ENCODE measurements at places on chromosomes 7 and 10.

- no peak for DNase-seq
Observed at GRCh38 chr10:62709200-62709599, 95.3 kb upstream of the ADO start.

GRCh38 chr10:30357806-30358205 lies 8.7 kb upstream of the MTPAP start:
- no peak for DNase-seq

DNA sequence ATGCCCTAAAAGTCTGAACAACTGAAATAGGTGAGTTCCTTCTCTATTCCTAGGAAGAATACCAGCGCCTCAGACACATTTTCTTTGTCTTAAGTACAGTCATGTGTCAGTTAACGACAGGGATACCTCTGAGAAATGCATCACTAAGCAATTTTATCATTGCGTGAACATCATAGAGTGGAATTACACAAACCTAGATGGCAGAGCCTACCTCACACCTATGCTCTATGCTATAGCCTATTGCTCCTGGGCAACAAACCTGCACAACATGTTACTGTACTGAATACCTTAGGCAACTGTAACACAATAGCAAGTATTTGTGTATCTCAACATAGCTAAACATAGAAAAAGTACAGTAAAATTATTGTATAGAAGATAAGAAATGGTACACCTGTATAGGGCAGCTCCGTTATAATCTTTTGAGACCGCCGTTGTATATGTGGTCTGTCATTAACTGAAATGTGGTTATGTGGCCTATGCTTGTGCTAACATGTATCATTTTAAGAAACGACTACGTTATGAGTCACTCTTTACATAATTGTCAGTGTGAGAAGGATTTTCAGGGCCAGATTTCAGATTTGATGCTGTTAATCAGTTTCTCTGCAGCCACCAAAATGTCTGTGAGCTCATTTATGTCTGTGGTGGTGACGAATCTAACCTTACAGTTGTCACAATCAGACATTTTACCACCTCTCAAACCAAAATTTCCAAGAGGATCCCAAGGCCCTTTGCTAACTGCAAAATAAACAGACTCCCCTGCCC lies 66.1 kb upstream of the STK17A start:
- DNase-seq: no peak

DNA sequence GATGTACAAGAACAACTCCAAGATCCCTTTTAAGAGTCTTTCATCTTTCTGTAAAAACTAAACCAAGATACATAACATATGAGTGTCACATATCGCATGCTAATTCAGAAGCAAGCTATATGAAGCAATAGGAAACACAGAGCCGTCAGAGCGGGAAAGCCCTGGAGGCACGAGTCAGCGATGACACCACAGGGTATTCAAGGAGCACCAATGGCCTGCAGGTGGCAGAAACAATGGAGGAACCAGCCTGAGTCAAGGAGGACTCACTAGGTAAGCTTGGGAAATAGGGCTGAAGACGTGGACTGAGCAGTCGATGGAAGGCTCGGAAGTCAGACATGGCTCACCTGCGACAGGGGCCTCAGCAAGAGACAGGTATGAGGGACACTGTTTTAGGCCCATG lies 214.4 kb downstream of the FAM107B start:
- DNase-seq: no peak

GRCh38 chr10:51073453-51074237 lies 642 bp upstream of the PRKG1 start:
- peak; percentile 68 for DNase-seq

DNA sequence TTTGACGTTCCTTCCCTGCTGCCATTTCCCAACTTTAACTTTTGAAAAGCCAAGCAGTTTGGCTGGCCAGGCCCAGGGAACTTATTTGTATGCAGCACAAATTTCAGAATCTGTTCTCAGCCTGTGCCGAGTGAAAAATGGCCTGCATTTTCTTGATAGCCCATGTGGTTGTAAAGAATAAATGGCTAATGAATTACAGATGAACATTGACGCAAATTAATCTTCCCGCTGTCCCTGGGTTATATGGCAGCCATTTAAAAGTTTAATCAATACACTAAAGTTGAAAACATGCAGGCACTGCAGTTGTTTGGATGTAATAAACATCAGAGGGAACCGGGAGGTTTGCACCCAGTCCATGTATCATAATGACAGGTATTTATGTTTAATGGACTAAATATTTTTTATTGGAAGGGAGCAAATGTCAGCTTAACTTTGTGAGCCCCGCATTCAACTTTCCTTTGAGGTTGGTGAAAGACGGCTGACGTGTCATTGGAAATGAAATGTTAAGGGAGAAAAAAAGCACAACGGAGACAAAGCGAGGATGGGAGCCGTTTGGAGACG lies 1092.4 kb downstream of the LRMDA start:
- no peak for DNase-seq

DNA sequence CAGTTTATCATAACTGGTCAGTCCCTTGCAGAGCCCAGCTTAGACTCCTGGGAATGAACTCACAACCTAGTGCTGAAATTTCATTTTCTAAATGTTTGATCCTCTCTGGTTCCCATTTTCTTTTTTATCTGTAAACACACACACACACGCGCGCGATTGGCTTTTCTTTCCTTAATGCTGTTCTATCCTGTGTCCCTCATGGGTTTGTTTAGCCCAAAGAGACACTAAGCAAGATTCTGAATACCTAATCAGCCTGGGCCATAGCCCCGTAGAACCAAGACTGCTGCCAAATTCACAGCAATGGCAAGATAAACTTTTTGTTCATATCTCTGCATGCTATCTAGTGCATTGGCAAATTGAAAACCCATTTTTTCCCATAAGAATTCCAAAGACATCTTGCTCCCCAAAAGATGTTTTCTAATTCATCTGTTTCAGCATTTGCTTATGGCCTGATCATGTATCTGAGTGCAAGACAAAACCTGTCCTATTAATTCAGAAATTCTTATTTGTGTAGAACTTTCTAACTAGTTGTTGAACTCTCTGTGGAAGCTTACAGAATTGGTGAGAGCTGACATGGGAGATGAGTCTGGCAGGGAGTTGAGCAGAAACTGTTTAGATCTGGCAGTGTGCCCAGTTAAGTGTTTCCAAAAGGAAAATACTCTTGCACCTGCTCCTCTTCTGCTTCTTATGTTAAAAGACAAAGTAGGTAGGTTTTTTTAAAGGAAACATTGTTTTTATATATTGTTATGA lies 1.8 kb upstream of the IFIT1 start:
- DNase-seq: no peak

- DNase-seq: no peak
Observed at GRCh38 chr10:63698787-63699150, 177.6 kb downstream of the REEP3 start.

DNA sequence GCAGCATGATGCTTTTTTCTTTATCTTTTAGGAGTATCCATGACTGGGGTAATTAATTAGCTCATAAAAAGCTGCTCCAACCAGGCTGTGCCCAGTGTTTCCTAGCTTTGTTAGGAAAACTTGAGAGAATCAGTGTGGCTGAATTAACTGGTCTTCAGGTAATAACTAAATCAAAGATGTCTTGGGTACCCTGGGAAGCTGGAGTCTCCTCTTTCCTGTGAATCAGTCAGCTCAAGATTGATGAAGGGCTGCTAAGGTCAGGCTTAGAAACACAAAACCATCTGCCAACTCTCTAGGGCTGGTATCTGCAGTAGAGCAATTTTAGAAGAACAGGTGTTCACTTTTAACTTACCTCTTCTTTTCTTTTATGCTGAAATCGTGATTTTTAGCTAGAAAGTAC lies 21.4 kb upstream of the ATOH7 start:
- DNase-seq: no peak

DNA sequence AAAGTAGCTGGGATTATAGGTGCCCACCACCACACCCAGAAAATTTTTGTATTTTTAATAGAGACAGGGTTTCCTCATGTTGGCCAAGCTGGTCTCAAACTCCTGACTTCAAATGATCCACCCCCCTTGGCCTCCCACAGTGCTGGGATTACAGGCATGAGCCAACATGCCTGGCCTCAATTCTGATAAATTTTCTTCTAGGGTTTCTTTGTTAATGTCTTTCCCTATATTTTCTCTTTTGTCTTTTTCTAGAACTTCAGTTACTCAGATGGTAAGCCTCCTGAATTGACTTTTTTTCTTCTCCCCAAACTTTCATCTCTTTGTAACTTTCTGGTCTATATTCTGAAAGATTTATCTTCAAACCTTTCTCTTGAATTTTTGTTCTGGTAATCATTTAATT lies 12.7 kb upstream of the SMURF1 start:
- no peak for DNase-seq

DNA sequence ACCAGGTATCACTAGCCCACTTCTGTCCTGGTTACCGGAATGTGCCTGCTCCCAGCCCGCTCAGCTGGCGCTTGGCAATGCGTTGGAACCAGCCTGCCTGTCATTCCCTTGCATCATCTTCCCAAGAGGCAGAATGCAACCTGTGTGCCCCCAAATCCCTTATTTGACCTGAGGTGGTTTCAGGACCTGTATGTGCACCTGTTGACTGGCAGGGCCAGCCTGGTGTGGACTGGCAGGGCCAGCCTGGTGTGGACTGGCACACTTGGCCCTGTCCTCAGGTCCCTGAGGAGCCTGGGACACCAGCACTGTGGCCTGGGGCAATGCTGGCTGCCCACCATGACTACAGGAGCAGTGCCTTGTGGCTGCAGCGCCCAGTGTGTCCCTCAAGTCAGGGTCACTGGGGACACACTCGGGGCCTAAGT lies 38.2 kb downstream of the ZNF467 start:
- DNase-seq: no peak

- no peak for DNase-seq
Observed at GRCh38 chr7:2880874-2881533, 36.9 kb upstream of the GNA12 start.

GRCh38 chr7:47804767-47805545 lies 143.3 kb downstream of the PKD1L1 start:
- DNase-seq: no peak

DNA sequence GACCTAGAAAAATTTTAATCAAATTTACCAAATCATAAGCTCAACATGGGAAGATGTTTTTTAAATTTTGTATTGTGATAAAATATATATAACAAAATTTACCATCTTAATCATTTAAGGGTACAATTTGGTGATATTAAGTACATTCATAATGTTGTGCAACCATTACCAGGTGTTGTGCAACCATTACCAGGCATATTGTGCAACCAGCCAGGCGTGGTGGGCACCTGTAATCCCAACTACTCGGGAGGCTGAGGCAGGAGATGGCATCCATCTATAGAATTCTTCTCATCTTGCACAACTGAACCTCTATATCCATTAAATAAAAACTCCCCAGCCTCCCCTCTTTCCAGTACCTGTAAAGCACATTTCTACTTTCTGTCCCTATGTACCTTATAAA lies 124.5 kb upstream of the SLC13A1 start:
- no peak for DNase-seq

GRCh38 chr10:124741281-124741921 lies 2.8 kb downstream of the FAM53B start:
- DNase-seq: peak; percentile 90

DNA sequence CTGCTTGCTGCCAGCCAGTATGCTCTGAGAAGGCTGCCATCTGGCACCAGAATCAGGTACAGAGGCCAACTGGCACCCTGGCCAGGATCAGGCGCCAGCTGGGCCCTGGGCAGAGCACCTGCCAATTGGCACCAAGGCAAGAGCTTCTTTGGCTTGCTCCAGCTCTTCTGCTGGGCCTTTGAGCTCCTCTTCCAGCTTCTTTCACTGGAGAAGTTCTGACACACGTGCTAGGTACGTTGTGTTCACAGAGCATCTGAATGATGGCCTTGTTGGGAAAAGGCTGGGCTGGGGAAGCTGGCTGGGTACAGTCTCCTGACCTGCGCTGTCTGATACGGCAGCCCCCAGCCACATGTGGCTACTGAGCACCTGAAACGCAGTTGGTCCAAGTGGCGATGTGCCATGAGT lies 31.7 kb upstream of the OPALIN start:
- DNase-seq: peak; percentile 79

DNA sequence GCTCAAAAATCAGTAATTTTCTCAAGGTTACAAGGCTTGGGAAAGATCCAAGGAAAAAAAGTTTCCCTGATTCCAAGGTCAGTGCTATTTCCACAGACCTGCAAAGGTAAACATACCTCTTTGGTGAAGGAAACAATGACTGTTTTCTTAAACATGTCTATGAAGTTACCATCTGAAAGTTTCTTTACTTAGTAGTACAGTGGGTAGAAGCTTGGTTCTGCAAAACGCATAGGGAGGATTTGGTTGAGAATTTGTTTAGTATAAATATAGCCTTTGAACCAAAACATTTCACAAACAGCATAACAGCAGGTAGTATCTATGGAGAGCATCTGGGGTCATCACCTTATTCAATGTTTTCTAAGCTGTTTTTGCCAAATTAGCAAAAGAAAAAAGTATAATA lies 169.6 kb downstream of the CCSER2 start:
- DNase-seq: no peak

- DNase-seq: no peak
Observed at GRCh38 chr7:65338346-65338745, 35.3 kb upstream of the ZNF92 start.

- no peak for DNase-seq
Observed at GRCh38 chr10:29806350-29806788, 171.6 kb upstream of the SVIL start.

- no peak for DNase-seq
Observed at GRCh38 chr7:141374425-141374824, 176.8 kb upstream of the AGK start.

DNA sequence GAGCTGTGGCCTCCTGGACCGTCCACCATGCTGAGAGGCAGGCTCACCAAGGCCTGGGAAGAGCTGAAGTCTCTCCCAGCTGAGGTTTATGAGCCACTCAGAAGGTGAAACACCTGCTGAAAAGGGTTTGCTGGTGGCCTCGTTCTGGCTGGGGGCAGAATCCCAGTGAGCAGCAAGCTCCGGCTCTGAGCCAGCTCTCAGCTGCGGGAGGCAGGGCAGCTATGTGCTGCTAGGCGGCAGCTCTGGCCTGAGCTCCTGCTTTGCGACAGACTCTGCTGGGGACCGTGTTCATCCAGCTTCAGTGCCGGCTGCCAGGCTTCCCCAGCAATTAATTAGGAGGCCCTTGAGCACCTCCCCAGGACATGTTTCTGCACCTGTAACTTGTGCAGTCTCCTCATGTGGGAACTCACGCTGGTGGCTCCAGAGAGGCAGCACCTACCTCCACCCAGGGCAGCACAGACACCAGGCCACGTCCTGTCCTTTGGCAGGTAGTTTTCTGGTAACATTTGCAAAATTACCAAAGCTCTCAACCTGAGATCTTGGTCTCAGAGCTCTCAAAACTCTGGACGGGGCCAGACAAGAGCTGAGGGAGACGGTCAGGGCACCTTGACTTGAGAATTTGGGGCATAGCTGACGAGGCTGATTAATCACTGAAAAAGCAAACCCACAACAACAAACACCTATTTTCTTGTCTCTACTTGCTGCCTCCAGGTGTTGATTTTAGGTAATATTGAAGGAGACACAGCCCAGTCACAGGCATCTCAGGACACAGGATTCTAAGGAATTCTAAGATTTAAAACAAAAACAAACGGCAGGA lies 185.0 kb downstream of the TCERG1L start:
- DNase-seq: no peak

Data from Right ventricle myocardium inferior (tissue), 1 donor.